Metanephros (tissue), 2 donors: ENCODE measurements at places on chromosomes 7 and 10. TPM values are rescaled to one million over a fixed set of nuclear protein-coding genes. Genes with fewer than 3 reads are reported as not detected.

Gene DGKB
- 4.6 TPM for total RNA-seq

Gene CYP2C18
- 0.29 TPM for total RNA-seq

Gene LIPK
- not detected for total RNA-seq

Gene SLC16A12
- 22.7 TPM for total RNA-seq

Gene WEE2
- 0.23 TPM for total RNA-seq

Gene TSPAN12
- total RNA-seq, result 146 TPM

Gene CYP3A7
- 0.35 TPM for total RNA-seq

Gene PTF1A
- total RNA-seq, result not detected

Gene CCDC146
- 11.1 TPM for total RNA-seq

Gene SPAG6
- total RNA-seq, result 1.2 TPM

Gene TMEM130
- total RNA-seq, result 10.2 TPM

Gene FFAR4
- 0.23 TPM for total RNA-seq

Gene BAMBI
- total RNA-seq, result 32.5 TPM

Gene TUBAL3
- not detected for total RNA-seq

Gene LRRC17
- 41.7 TPM for total RNA-seq

Gene SCIN
- 110 TPM for total RNA-seq

Gene SHOC2
- 48.0 TPM for total RNA-seq

Gene XRCC2
- total RNA-seq, result 4.1 TPM

Gene GJD4
- total RNA-seq, result not detected

Gene FKBP6
- not detected for total RNA-seq

Gene CALML3
- not detected for total RNA-seq

Gene INPP5A
- 38.6 TPM for total RNA-seq

Gene NEUROG3
- total RNA-seq, result not detected
